Hepatocyte (in vitro differentiated cells): ENCODE measurements at places on chromosomes 16 and 17. TPM values are rescaled to one million over a fixed set of nuclear protein-coding genes. Genes with fewer than 3 reads are reported as not detected.
A peak's percentile ranks its signal among the peaks of the same experiment; 100 is the strongest.

ITGAD gene
- total RNA-seq, result not detected in 2 replicates

RAB26 gene
- total RNA-seq, result 4.1 and 8.3 TPM in 2 replicates

KCNH4 gene
- 0.08 and 0.17 TPM in 2 replicates for total RNA-seq

CIBAR2 gene
- total RNA-seq, result 0.13 TPM in 1 of 2 replicates, not detected in the other

- no peak for DNase-seq
Observed at GRCh38 chr16:52470585-52470984, 76.4 kb downstream of the TOX3 start.

DNA sequence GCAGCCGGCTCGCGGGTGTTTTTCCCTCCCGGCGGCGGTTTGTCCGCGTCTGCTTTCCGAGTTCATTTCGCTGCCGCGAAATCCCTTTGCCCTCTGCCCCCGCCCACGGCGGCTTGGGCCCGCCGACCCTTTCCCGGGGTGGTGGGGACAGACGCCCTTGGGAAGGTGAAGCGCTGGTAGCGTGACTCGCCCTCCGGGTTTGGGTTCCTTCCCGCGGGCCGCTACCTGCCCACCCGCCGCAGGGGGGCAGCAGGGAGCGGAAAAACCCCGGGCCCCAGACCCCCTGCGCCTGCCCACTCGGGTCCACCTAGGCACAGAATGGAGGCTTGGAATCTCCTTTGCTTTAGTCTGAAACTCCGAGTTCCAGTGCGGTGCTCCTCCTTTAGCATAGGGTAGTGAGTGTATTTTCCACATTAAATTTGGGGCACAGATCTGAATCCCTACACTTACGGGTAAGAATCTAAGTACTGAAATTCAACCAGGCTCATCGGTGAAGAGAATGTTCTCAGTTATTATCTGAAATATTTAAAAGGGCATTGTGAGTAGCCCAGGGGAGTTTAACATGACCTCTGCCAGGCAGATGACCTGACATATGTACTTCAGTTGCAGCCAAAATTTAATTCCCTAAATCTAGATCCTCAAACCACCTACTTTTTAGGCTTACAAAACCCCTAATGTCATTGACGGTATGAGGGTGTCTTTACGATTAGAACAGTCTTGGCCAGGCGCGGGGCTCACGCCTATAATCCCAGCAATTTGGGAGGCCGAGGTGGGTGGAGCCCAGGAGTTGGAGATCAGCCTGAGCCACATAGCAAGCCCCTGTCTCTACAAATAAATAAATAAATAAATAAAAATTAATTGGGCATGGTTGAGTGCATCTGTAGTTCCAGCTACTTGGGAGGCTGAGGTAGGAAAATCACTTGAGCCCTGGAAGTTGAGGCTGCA is 1.0 kb downstream of the NME2 start:
- DNase-seq, result peak; percentile 72

DNA sequence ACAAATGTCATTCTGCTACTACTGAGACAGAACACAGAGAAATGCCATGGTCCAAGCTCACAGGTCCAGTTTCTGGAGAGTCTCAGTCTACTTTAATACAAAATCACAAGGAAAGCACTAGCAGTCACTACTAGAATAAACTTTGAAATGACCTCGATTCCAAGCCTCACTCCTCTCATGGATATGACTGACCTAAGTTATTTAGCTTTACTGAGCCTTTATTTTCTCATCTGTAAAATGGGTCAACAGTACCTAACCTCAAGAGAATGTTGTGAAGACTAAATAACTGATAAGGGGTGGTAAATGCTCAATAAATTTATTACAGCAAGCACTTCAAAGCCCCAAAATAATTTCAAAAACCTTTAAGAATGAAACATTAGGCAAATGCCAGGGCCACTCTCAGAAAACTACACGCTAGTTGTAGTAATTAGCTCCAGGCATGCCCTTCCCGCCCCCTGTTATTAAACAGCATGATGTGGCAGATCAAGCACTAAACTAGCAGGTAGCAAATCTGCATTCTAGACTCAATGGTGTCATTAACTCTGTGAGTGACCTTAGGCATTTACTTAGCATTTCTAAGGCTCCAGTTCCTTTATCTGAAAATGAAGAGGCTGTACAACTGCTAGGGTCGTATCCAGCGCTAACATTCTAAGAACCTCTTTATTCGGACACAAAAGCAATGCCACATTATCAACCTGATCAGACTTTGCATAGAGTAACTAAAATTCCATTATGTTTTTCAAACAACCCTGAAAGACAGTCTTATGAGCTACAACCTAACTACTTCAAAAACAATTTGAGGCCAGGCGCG is 8.4 kb downstream of the GSPT1 start:
- no peak for DNase-seq

DNA sequence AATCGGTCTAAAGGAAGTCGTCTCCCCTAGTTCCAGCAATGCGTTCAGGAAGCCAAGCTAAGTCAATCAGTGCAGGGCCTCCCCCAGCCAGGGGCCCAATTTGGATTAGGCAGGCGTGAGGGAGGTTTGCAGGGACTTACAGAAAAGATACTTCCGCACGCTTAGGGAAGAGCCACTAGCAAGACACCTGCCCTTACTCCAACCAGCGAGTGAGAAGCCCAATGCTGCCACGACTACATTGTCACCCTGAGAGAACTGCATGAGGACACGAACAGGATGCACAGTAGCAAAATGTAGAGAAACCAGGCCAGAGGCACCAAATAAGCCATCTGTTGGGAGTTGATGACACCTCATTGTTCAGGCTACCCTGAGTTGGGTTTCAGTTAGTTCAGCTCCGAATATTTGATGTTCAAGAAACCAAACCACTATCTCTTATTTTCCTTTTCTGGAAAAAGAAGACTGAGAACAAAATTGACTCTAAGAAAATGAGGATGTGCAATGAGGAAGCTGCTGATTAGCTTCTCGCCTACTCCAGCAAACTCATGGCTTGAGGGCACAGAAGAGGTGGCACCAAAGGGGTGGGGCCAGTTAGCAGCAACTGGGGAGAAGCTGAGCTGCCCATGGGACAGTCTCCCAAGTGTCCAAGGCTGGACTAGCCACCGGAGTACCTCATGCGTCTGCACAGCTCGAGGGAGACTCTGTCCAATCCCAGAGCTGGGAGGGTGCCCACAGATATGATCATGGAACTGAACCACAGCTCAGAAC is 29.3 kb downstream of the TK2 start:
- DNase-seq, result no peak

DNA sequence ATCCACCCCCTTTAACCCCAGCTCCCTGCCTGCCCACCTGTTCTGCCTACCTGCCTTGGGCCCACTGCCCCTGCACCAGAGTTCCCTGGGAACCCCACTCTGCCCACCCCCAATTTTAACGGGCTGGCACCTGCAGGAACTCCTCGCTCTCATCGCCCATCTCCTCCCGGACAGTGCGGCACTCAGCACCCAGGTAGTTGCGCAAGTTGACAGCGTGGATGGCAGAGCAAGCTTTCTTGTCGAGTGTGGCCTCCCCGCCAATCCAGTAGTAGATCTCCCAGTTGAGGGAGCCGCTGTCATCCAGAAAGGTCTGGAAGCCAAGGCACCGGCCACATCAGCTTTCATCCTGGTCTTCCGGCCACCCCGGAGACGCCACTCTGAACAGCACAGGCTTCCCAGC is 7.8 kb downstream of the FLII start:
- DNase-seq, result no peak

- no peak for DNase-seq
Observed at GRCh38 chr16:10870808-10871156, 6.2 kb upstream of the CIITA start.

DNA sequence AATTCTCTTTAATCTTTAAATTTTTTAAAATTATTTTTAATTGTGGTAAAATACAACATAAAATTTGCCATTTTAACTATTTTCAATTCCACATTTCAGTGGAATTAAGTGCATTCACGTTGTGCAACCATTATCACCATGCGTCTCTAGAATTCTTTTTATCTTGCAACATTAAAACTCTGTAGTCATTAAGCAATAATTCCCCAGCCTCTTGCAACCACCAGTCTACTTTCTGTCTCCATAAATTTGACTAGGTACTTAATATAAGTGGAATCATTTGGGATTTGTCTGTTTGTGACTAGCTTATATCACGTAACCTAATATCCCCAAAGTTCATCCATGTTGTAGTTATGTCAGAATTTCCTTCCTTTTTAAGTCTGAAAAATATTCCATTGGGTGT is 79.1 kb downstream of the TAOK1 start:
- DNase-seq, result peak; percentile 11

DNA sequence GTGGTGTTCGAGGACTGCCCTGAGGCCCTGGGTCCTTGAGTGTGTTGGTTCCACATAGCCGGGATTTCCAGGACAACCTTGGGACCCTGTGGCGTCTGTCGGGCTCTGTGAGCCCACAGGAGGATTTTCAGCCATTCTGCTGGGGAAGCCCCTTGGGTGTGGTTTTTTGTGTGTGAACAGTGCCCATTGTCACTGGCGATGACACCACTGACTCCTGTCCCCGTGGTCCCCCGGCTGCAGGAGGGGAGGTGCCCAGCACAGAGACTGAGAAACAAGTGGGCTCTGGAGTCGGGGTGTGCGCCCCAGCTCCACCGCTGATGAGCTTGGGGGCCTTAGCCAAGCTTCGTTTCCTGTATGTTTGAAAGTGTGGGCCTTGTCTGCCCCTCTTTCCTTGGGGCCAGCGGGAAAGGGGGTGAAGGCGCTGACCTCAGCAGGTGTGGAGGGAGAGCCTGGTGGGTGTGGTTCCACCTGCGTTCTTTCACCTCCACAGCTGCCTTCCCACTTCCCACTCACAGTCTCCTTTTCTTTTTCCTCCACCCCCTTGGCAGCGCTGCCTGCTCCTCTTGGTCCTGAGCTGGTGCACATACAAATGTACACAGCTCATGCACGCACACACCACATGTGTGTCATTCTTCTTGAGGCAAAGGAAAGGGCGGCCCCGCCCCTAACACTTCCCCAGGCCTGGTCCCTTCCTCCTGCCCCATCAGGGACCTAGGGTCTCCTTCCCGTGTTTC is 16.1 kb downstream of the MGRN1 start:
- DNase-seq, result no peak

GRCh38 chr16:75922250-75922649 is 196.0 kb upstream of the CPHXL start:
- no peak for DNase-seq

DNA sequence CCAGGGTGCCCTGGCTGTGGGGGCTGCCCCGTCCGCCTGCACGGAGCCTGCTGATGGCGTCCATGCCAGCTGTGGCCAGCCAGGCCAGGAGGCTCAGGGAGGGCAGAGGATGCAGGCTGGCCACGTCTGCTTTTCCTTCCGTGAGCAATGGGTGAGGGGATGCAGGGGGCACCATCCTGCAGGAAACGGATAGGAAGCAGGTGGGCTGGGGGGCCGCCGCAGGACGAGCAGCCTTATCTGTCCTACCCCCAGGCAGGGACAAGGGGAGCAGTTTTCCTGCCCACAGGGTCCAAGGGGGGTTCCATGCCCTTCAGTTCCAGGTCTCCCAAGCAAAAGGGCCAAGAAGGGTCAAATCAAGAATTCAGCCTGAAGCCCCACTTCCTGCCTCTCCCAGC is 6.8 kb downstream of the DUS1L start:
- DNase-seq, result no peak

DNA sequence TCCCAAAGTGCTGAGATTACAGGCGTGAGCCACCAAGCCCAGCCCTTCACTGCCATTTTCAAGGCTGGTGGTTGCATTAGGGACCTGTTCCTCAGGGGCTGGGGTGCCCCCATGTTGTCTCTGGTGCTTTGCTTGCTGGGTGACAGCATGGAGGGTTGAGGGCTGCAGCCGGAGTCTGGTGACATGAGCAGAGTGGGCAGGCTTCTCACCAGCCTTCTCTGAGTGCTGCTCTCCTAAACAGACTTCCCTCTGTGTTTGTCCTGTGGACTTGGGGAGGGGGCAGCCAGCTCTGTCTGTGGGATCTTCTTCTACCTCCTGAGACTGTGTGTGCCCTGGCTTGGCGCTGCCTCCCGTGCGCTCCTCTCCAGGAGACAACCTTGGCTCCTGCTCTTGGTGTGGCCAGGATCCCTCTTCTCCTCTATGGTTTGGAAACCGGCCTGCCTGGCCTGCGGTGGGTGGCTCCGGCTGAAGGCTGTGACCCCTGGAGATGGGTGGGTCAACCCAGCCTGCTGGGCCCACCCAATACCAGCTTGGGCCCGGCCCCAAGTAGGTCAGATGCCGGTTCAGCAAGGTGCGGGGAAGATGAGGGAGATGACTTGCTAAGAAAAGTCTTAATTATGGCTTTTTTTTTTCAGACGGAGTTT is 72.1 kb downstream of the PDPK1 start:
- DNase-seq, result no peak

DNA sequence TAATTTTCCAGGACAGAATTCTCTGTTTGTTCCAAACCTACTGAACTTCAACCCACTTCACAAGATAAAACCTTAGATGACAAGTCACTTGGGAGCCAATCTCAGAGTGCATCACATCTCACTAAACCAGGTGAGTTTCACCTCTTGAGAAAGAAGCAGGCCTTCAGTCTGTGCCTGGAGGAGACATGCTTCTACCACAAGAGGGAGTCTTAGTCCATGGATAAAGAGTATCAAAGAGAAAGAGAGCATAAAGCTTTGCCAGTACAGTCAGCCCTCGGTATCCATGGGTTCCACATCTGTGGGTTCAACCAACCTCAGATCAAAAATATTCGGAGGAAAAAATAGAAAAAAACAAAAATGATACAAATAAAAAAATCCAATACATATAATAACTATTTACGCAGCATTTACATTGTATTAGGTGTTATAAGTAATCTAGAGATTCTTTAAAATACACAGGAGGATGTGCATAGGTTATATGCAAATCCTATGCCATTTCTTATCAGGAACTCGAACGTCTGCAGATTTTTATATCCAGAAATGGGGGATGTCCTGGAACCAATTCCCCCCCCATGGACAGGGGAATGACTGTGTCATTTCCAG is 37.7 kb downstream of the DUSP14 start:
- DNase-seq, result peak; percentile 72

GRCh38 chr17:49515196-49515770 is 20.2 kb downstream of the NGFR start:
- DNase-seq, result peak; percentile 83

DNA sequence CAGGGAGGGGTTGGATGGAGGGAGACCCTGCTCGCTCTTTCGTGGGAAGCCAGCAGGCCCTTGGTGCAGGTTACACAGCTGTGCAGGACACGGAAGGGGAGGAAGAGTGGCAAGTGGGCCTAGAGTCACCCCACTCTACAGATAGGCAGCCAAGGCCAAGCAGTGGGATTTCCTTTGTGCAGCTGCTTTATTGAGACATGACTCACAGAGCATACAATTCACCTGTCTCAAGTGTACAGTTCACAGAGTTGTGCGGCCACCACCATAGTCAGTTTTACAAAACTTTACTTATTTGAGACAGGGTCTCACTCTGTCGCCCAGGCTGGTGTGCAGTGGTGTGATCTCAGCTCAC is 91.2 kb upstream of the CIBAR2 start:
- DNase-seq, result no peak
